Left forelimb (tissue), 1 donor: ENCODE measurements at places on chromosomes 6 and 20.

DNA sequence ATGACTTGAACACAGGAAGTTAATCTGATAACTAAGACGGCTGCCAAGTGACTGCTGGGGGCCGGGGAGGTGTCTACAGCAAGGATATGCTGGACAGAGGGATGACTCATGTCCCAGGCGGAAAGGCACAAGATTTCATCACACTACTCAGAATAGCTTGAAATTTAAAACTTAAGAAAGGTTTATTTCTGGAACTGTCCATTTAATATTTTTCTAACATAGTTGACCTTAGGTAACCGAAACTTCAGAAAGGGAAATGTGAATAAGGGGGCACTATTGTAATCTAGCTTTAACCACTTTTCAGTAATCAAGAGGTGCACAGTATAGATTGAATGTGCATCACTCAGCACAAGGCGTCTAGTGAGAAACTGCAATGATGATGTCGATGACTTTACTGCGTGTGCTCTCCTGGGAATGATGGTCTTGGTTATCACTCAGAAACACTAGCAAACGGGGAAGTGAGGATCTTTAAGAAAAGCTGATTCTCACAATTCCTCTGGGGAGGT is 171.5 kb downstream of the QKI start:
- DNase-seq, result no peak

DNA sequence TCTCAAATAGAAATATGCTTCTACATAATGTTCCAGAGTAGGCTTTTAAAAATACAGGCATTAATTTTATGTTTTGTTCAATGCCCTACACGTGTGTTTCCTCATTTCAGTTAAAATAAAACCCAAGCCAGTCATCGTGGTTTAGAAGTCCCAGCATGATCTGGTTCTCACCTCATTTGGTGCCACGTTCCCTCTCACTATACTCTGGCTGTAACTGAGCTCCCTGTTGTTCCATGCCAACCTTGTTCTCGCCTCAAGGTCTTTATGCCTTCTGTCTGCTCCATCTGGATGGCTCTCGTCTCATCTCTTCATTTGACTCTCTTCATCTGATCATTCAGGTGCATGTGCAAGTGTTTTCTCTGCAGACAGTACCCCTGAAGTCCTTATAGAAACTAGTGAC is 32.6 kb downstream of the HDGFL1 start:
- no peak for DNase-seq

DNA sequence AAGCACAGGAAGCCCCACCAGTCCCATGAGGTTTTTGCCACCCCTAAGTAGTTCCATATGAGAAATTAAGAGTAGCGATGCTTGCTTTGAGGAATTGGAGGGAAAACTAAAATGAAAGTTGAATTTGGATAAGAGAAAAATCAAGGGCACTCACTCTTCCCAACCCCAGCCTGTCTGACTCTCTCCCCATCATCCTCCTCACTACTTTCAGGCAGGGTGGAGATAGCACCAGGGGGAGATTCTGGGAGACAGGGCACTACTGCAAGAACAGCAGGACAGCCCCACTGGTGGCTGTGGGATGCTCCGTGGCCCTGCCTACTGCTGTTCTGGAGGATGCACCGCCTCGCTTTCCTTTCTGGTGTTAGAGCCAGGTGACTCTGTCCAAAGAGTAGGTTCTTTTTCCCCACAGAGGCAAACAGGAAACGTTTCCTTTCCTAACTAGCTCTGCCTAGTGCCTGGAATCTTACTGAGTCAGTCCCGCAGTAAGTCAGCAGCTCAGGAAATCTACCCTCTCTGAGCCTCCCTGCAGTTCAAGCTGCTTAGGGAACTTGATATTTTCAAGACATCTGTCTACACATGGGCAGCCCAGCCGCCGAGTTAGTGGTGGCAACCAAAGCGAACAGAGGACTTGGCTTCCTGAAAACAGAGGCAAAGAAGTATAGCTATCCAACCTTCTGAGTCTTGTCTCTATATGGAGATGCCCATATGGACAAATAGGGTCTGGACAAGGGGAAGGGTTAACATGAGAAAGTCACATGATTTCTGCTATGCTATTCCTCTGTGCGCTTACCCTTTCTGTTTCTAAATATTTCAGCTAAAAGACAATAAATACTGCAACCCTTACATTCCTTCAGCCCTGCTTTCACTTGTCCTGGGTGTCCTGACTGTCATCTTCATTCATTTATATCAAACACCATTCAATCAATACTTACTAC is 11.4 kb downstream of the HLA-E start:
- no peak for DNase-seq

DNA sequence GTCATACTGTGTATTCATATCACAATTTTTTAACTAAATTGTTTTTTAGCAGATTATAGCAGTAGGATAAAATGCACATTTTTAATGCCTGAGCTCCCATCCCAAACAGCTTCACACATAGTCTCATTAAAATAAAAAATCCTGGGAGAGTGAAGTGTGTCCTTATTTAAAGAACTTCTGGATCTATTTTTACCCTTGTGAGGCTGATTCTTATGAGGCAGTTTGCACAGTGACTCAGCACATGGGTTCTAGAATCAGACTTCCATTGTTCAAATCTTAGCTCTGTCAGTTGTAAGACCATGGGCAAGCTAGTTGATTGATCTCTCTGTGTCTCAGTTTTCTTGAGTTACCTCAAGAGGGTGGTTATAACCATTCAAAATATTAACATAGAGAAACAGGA is 72.3 kb downstream of the MACROD2 start:
- DNase-seq, result no peak

DNA sequence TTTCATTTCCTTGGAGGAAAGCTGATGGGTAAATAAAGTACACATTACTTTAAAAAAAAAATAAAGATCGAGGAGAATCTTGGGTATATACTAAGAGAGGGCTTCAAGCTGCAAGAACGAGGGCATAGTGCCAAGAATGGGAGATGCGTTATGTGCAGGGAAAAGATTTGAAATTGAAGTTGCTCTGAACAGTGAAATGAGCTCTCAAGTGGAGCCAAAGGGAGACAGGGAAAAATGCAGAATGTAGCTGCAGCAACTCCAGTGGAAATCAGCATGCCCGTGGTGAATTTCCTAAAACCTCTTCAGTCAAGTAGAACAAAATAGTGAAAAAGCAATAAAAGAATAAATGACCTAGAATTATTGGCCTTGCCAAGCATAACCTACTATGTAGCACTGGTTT is 11.4 kb upstream of the COL9A1 start:
- no peak for DNase-seq
